ENCODE measurements at places on chromosomes 6 and 20. TPM values are rescaled to one million over a fixed set of nuclear protein-coding genes. Genes with fewer than 3 reads are reported as not detected.

The AHI1 gene
- 16.5 TPM for total RNA-seq

The MAN1A1 gene
- total RNA-seq = 33.5 TPM

DNA sequence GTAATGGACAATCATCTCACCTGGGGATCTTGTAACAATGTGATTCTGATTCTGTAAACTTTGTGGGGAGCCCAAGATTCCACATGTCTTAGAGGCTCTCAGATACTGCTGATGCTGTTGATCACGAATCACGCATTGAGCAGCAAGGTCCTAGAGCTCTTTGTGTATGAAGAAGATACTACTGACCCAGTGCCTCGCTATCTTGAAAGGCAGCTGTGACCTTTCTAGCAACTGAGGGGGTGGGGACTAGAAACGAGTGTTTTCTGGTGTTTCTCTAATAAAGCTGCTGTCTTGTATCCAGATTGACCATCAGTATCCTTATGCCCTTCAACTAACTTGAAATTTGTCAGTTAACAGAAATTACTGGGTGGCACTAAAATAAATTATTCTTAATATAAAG, 142.9 kb downstream of the MTHFD1L start:
- DNase-seq = no peak

DNA sequence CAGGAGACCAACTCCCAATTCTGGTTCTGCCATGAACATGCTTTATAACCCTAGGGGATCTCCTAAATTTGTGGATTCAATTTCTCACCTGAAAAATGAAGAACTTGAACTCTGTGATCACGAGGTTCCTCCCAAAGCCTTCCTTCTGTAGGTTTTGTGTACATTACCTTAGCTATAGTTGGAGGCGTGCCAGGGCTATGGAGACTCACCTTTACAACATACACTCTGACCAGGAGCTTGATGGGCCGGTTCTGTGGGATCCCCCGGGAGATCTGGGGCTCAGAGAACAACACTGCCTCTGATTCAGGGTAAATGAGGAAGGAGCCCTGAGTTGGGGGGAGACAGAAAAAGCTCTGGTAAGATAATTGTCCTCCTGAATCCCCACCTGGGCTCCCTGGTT, 34.1 kb downstream of the ERGIC3 start:
- no peak for DNase-seq

- no peak for DNase-seq
Observed at GRCh38 chr6:159978291-159979135, 9.6 kb downstream of the IGF2R start.

DNA sequence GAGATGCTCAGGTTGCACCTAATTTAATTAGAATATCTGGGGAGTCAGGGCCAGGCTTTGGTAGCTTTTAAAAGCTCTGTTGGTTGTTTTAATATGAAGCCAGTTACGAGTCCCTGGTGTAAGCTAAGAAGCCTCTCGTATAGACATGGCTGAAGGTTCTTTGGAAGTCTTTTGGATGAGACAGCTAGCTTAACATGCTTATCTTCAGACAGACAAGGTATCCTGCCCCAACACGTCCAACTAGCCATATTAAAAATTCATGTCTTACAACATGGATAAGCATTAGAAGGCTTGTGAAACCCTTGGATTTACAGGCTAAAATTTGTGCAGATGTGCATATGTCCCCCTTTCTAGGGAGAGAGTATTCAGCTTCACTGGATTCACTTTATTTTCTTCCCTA, 105.7 kb upstream of the KCNK16 start:
- no peak for DNase-seq

Measured in lower leg skin (tissue), 4 donors.